Adrenal gland (tissue), 19 donors: ENCODE measurements at places on chromosomes 2 and 18. TPM values are rescaled to one million over a fixed set of nuclear protein-coding genes. Genes with fewer than 3 reads are reported as not detected.
A peak's percentile ranks its signal among the peaks of the same experiment; 100 is the strongest.

DNA sequence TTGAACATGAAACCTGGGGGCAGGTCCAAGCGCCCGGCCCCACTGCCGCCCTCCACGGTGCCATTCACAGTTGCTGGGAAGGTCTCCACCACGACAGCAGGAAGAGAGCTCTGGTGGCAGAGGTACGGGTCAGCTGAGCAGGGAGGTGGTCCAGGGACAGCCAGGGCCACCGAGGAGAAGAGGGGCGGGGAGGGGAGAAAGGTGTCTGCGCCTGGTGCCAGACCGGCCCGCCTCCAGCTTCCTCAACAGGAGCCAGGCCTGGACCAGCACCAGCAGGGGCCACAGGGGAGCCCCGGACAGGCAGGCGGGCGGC, 56.2 kb downstream of the BIN1 start:
- no peak overlapping the region for H3K4me3 ChIP-seq
- H3K27me3 ChIP-seq: no peaks in the 10 kb centered on the region
- no peaks in the 10 kb centered on the region for H3K36me3 ChIP-seq
- H3K4me1 ChIP-seq: peaks cover 6% of the 10 kb centered on the region

DNA sequence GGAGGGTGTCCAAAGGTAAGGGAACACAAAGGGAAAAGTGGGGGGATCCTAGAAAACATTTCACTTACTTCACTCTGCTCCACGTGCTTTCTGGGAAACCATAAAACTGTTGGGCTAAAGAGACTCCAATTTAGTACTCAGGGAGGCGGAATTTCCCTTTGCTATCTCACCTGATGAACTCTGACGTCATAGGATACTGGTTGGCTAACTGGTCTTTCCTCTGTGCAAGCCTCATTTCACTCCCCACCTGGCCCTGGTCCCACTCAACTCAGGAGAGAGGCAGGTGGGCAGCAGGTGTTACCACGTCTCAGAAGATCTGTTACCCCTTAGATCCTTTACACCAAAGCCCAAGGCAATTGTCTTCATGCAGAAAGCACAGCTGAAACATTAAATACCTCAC, 51.8 kb upstream of the PMAIP1 start:
- no peak overlapping the region for H3K27ac ChIP-seq
- no peak overlapping the region for H3K4me3 ChIP-seq
- DNase-seq: no peak
- H3K4me1 ChIP-seq: no peaks in the 10 kb centered on the region

Gene EVA1A
- total RNA-seq: 0.74 TPM

Gene CROCC2
- not detected for total RNA-seq

GRCh38 chr2:130336877-130337734, 5.6 kb upstream of the IMP4 start:
- H3K36me3 ChIP-seq: no peaks in the 10 kb centered on the region
- H3K4me1 ChIP-seq: no peaks in the 10 kb centered on the region
- no peaks in the 10 kb centered on the region for H3K27me3 ChIP-seq
- DNase-seq: peak; percentile 90
- H3K4me3 ChIP-seq: no peak overlapping the region

GRCh38 chr2:73324126-73324725, 30.9 kb upstream of the EGR4 start:
- no peak overlapping the region for H3K27ac ChIP-seq
- no peak for DNase-seq
- no peak overlapping the region for H3K4me3 ChIP-seq
- peaks cover 14% of the 10 kb centered on the region for H3K27me3 ChIP-seq
- no peaks in the 10 kb centered on the region for H3K4me1 ChIP-seq

GRCh38 chr18:48616484-48617255, 77.8 kb downstream of the CTIF start:
- H3K36me3 ChIP-seq: peaks cover 7% of the 10 kb centered on the region
- H3K4me3 ChIP-seq: no peak overlapping the region
- no peaks in the 10 kb centered on the region for H3K27me3 ChIP-seq
- no peak overlapping the region for H3K27ac ChIP-seq
- peaks cover 10% of the 10 kb centered on the region for H3K4me1 ChIP-seq

- H3K4me1 ChIP-seq: peaks cover 33% of the 10 kb centered on the region
- no peaks in the 10 kb centered on the region for H3K27me3 ChIP-seq
- peak overlapping the region; percentile 85 for H3K27ac ChIP-seq
- no peaks in the 10 kb centered on the region for H3K36me3 ChIP-seq
- no peak for DNase-seq
- H3K4me3 ChIP-seq: no peak overlapping the region
These were observed 34.0 kb downstream of the IL1R2 start for GRCh38 chr2:102025583-102026267.

DNA sequence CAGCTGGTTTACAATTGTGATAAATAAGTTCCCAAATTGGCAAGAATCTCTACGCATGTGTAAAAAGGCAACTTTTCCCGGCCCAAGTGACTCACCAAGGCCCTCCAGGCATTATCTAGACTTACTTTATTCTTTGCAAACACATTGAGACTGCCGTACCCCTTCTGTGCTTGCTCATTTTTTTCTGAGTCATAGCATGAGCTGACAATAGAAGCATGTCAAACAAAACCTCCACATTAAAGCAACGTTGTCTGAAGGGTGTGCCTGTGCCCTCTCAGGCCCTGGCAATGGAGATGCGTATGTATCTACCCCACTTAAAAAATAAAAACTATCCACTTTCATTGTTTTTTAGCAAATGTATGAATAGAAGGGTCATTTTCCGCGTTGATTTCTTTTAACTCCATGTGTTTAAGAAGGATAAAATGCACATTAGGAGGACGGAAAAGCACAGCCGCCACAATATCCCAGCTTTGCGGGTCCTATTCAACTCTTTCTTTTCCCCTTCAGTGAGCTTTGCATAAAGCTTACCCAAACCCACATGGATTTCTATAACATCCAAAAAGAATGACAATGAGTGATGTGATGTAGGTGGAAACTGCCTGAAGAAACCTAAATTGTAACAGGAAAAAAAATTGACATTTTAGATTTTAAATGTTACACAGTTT, 298.2 kb downstream of the CDCA7 start:
- H3K36me3 ChIP-seq: no peaks in the 10 kb centered on the region
- no peaks in the 10 kb centered on the region for H3K4me1 ChIP-seq
- no peak overlapping the region for H3K4me3 ChIP-seq
- H3K27me3 ChIP-seq: no peaks in the 10 kb centered on the region
- H3K27ac ChIP-seq: no peak overlapping the region
- peak; percentile 57 for DNase-seq

- H3K4me1 ChIP-seq: peaks cover 38% of the 10 kb centered on the region
- no peak overlapping the region for H3K4me3 ChIP-seq
- H3K36me3 ChIP-seq: no peaks in the 10 kb centered on the region
- peak; percentile 94 for DNase-seq
- H3K27ac ChIP-seq: peak overlapping the region; percentile 84
- no peaks in the 10 kb centered on the region for H3K27me3 ChIP-seq
These were observed 16.7 kb downstream of the DNMT3A start for GRCh38 chr2:25324905-25325592.

DNA sequence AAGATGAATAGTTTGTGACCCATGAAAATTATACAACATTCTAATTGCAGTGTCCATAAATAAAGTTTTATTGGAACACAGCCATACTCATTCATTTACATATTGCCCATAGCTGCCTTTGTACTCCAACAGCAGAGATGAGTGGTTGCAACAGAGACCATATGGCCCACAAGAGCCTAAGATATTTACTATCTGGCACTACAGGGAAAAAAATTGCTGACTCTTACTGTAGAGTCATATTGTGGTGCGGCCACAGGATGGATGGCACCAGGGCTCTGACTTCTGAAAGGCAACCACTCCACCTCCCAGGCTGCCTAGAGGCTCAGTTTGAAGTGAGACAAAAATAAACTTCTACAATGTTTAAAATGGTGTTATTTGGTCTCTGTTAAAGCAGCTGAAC, 404.0 kb upstream of the ATP5MC3 start:
- no peak overlapping the region for H3K27ac ChIP-seq
- H3K36me3 ChIP-seq: no peaks in the 10 kb centered on the region
- no peaks in the 10 kb centered on the region for H3K4me1 ChIP-seq
- H3K27me3 ChIP-seq: no peaks in the 10 kb centered on the region
- no peak for DNase-seq

DNA sequence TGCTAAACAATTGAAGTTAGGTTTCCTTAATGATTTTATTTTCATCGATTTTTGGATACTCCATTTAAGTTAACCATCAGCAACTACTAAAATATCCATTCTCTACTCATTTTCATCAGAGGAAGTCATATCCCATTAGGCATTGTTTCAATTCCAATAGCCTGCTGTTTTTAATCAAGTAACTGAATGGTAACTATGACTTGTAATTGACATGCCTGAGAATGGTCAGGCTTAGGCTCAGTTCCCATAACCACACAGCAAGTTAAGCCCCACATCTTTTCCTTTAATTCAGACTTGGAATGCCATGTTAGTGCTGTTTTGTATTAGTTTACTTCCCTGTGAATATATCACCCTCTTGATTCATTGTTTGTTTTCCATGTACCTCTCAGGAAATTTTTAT, 398.8 kb downstream of the ARHGAP15 start:
- H3K27ac ChIP-seq: no peak overlapping the region
- H3K4me1 ChIP-seq: no peaks in the 10 kb centered on the region
- H3K27me3 ChIP-seq: no peaks in the 10 kb centered on the region
- no peaks in the 10 kb centered on the region for H3K36me3 ChIP-seq

DNA sequence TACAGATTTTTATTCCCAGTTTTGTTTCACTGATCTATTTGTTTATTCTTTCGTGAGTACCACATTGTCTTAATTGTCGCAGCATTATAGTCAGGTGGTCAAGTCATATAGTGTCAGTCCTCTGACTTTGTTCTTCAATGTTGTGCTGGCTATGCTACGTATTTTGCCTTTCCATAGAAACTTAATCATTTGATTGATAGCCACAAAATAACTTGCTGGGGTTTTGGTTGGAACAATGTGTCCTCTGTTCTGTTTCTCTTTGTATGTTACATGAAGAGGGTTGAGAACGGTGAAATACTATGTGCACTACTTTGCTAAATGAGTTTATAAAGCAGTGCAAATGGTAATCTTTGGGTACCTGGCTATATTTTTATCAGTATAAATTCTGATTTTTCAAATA, 64.9 kb upstream of the TTC27 start:
- H3K27ac ChIP-seq: no peak overlapping the region
- H3K27me3 ChIP-seq: no peaks in the 10 kb centered on the region
- no peaks in the 10 kb centered on the region for H3K36me3 ChIP-seq
- no peaks in the 10 kb centered on the region for H3K4me1 ChIP-seq
- no peak overlapping the region for H3K4me3 ChIP-seq
- no peak for DNase-seq

Gene SLC9A2
- total RNA-seq: not detected

- no peak overlapping the region for H3K27ac ChIP-seq
- DNase-seq: no peak
- H3K4me3 ChIP-seq: no peak overlapping the region
- no peaks in the 10 kb centered on the region for H3K36me3 ChIP-seq
- H3K4me1 ChIP-seq: no peaks in the 10 kb centered on the region
These were observed 456.4 kb downstream of the SETBP1 start for GRCh38 chr18:45137087-45137419.

Gene KLHL29
- 24.5 TPM for total RNA-seq

DNA sequence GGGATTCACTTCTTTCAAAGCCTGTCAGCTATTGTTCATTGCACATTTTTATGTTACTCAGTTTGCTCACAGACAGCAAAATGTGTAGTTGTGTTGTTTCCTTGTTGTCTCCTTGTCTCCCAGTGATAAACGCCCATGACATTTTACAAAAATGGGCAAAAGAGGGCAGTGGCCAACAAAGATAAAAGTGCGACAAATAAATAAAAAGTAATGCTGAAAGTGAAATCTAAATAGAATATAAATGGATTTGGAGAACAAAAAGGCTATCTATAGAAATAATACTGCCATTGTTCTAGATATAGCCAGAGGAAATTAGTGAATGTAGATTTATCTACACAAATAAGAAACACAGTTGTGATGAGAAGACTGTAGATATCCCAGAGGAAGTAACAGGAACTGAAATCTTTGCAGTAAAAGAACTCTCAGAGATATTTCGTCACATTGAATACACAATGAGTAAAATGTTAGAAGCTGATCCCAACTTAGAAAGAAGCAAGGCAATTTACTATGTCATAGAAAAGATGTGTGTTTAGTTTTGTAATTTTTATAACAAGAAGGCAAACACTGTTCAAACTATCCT, 1186.2 kb upstream of the FAM98A start:
- no peak overlapping the region for H3K27ac ChIP-seq
- DNase-seq: no peak
- no peak overlapping the region for H3K4me3 ChIP-seq

- no peak for DNase-seq
- peaks cover 19% of the 10 kb centered on the region for H3K27me3 ChIP-seq
- H3K36me3 ChIP-seq: no peaks in the 10 kb centered on the region
These were observed 4.8 kb downstream of the ATOH8 start for GRCh38 chr2:85758361-85759256.

Gene CYS1
- total RNA-seq: 0.78 TPM

Gene SETBP1
- 12.6 TPM for total RNA-seq

- H3K27ac ChIP-seq: no peak overlapping the region
- H3K27me3 ChIP-seq: no peaks in the 10 kb centered on the region
- DNase-seq: no peak
- H3K4me1 ChIP-seq: no peaks in the 10 kb centered on the region
These were observed 219.6 kb downstream of the CD226 start for GRCh38 chr18:69727912-69728572.

Gene MBD1
- total RNA-seq: 113 TPM

- peak overlapping the region; percentile 16 for H3K27ac ChIP-seq
- no peak overlapping the region for H3K4me3 ChIP-seq
- H3K27me3 ChIP-seq: no peaks in the 10 kb centered on the region
- no peaks in the 10 kb centered on the region for H3K4me1 ChIP-seq
These were observed 173.7 kb downstream of the ACKR3 start for GRCh38 chr2:236743039-236743920.
